ENCODE measurements at places on chromosomes 4 and X.

DNA sequence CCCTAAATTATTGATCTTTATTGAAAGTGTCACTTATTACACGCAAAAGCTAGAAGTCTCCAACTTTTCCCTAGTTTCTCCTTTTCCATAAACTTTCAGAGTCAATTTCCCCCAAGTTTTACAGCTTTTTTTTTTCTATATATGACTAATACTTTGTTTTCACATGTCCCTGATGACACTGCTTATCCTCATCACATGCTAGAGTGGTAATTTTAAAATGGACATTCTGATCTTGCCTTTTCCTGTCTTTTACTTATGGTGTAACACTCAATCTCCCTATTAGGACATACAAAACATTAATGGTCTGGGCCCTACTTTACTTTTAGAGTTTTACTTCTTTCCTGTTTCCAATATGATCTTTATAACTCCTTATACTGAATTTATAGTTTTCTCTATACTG is 112.6 kb downstream of the ANK2 start:
- no peaks in the 10 kb centered on the region for H3K4me1 ChIP-seq
- no peak overlapping the region for H3K27ac ChIP-seq
- no peaks in the 10 kb centered on the region for H3K27me3 ChIP-seq
- H3K36me3 ChIP-seq, result no peaks in the 10 kb centered on the region

DNA sequence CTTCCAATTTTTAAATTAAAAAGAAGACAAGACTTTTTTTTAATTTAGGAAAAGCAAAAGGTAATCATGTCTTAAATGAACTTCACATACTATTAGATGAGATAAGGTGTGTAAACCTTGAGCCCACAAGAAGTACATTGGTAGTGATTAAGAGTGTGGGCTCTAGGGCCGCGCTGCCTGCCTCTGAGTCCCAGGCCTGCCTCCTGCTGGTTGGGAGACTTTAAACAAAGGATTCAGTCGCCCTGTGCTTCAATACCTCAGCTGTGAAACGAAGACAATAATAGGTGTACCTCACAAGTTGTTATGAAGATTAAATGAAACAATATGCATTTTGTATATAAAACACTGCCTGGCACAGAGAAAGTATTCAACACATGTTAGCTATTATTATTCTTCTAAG is 95.9 kb upstream of the MYOZ2 start:
- H3K27me3 ChIP-seq, result no peaks in the 10 kb centered on the region
- no peaks in the 10 kb centered on the region for H3K36me3 ChIP-seq
- no peak overlapping the region for H3K27ac ChIP-seq
- peaks cover 4% of the 10 kb centered on the region for H3K4me1 ChIP-seq
- H3K4me3 ChIP-seq, result no peak overlapping the region

DNA sequence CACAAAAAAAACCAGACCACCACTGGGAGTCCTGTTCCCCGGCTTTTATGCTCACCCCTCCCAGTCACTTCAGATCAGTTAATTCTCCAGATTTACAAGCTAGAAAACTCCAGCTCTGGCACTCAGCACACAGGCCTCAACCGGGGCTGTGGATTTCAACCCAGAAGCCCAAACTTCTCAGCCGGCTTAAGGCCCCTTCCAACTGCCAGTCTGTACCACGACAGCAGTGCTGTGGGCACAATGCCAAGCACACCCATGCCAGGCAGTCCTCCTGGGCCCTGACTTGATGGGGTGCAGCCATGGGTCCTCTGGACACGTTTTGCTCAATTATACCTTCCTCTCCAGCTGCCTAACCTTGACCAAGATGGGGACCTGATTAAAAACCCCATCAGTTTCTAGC is 12.2 kb downstream of the SOD3 start:
- no peak for DNase-seq
- H3K36me3 ChIP-seq, result no peaks in the 10 kb centered on the region
- H3K27me3 ChIP-seq, result no peaks in the 10 kb centered on the region
- no peaks in the 10 kb centered on the region for H3K4me1 ChIP-seq

GRCh38 chr4:186852073-186852420 is 128.4 kb upstream of the FAT1 start:
- H3K36me3 ChIP-seq, result no peaks in the 10 kb centered on the region
- no peak overlapping the region for H3K27ac ChIP-seq
- no peak overlapping the region for H3K4me3 ChIP-seq
- no peaks in the 10 kb centered on the region for H3K27me3 ChIP-seq
- H3K4me1 ChIP-seq, result no peaks in the 10 kb centered on the region

- no peak for DNase-seq
- no peaks in the 10 kb centered on the region for H3K4me1 ChIP-seq
- no peak overlapping the region for H3K27ac ChIP-seq
- no peak overlapping the region for H3K4me3 ChIP-seq
These were observed 37.1 kb downstream of the GK start for GRCh38 chrX:30690330-30690729.
